ENCODE measurements at places on chromosomes 13 and 19.

DNA sequence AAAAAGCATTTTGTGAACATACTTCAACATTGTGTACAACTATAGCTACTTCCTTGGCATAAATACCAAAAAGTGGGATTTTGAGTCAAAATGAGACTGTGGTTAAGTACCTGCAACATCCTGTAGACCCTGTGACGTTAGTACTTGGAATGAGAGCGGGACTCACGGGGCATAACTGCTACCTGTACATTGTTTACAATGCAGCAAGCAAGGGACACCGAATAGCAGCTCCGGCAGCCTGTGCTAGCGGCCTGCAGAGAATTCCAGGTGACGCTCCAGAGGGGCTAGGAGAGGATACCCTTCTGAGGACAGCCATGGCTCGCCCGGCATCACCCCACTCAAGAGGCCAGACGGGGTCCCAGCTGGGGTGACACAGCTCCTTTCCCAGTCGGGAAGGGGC, 824 bp upstream of the ZNF331 start:
- peak; percentile 62 for DNase-seq

DNA sequence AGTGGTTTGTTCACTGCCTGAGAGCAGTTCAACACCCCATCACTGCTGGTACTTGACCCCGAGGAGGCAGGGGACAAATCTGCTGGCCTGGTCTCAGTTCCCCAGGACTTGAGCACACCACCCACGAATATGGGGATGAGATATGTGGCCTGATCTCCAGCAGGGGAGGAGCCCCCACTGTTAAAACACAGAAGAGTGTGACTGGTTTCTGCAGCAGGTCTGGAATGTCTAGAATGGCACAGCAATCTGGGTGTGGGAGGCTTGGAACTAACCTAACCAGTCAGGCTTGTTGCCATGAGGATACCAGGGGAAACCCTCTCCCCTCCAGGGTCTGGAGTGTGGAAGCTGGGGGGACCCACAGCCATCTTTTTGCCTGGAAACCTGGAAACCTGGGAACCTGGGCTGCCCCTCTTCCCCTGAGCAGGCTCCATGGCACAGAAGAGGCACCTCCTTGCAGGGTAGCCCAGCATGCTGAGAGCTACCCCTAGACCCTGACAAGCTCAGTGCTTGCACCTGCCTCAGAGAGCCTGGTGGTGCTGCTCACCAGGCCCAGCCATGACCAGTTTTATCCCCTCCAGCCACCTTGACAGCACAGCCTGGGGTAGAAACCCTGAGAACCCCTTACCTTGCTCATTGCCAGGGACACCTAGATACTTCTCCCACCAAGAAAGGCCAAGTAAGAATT, 273.8 kb downstream of the LIG4 start:
- no peak for DNase-seq

DNA sequence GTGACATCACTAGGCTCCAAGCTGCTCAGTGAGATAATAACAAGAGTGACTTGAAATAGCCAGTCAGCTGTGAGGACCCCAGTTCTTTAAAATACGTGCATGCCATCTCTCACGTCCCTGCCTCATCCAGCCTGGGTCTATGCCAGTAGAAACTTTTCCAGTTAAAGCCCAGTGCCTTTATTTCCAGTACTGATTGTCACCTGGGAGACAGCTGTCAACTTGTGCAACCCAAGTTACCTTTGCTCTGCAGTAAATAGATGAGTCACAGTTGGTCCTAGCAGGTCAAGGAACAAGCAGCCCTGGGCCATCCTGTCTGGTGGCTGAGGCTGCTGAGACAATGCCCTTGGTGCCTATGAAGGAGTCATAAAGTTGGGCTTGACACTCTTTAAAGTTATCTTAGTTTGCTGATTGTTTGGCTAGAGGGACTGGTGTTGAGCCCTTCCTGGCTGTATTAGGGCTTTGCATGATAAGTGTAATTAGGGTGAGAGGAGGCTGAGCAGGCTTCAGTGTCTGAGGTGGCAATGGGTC, 228.7 kb downstream of the LACC1 start:
- no peak for DNase-seq

DNA sequence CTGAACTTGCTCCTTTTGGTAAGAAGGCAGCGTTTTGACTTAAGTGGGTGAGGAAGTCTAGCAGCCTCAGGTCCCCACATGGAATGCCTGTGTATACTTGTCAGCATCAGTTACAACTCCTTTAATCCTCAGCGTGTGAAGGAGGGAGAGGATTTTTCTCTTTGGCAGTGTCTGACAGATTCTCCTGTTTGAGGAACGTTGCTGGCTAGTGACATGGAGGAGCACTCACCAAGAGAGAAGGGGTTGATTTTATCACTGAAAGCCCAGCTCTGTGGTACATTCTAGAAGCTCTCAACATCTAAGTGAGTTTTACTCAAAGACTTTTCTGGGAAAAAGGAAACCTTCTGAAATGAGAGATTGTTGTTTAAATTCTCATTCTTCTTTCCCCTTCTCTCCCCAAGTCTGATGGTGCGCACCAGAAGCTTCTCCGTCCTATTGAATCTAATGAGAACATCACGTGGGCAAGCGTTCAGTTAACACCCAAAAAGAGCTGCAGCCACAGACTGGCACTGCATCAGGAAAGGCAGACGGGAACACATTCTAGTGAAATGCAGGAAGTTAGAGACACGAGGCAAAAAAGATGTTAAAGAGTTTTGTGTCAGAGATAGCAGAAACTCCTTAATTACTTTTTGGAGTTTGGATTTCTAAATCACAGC, 58.2 kb downstream of the GJA3 start:
- no peak for DNase-seq

DNA sequence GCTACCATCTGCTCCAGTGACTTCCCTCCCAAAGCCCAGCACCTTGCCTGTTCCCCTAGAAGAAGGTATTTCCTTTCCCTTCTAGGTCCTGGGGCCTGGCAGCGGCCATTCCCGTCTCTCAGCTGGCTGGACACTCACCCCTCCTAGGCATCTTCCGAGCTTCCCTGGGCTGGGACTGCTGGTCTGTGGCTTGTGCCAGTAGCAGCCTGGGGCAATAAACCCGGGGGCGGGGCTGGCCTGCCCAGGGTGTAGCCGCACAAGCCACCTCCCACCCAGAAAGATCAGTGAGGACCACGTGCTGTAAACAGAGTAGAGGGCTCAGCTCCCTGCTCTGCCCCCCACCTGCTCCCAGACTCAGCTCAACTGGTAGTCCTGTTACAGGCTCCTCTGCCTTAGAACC, 15.0 kb downstream of the LIPE start:
- no peak for DNase-seq

GRCh38 chr13:106173891-106174610, 361.4 kb downstream of the EFNB2 start:
- no peak for DNase-seq

DNA sequence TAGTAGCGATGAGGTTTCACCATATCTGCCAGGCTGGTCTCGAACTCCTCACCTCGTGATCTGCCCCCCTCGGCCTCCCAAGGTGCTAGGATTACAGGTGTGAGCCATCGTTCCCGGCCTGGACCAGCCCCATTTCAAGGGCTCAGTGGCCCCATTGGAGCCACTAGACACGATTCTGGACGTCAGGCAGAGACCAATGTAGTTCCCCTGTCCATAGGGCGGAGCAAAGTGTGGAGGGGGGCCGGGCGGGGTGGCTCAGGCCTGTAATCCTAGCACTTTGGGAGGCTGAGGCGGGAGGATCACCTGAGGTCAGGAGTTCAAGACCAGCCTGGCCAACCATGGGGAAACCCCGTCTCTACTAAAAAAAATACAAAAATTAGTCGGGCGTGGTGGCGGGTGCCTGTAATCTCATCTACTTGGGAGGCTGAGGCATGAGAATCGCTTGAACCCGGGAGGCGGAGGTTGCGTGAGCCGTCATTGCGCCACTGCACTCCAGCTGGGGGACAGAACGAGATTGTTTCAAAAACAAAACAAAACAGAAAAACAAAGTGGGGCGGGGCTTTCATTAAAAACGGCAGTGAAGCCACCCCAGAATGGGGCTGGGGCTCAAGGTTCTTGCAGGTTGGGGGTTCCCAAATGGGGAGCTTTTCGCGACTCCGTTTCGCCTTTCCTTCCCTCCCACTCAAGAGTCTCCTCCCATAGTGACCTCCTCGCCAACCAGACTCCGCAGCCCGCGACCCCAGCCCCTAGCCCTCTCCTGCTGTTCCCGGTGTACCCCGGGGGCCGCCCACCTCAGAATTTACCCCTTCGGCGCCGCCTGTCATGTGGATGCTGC, 758 bp upstream of the TECR start:
- no peak for DNase-seq

DNA sequence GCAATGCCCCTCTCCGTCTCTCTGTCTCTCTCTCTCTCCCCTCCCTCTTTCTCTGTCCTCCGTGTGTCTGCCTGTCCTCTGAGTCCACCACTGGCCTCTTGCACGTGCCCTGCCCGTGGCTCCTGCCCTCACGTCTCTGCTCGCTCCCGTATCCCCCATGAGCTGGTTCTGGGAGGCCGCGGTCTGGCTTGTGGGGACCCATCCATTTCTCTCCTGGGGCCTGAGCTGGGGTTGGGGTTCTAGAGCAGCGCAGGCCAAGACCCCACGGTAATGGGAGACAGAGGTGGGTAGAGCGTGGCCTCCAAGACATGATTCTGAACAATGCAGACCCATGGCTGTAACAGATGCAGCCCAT, 19.0 kb downstream of the C2CD4C start:
- DNase-seq, result no peak

GRCh38 chr13:41502673-41503072, 45.3 kb downstream of the RGCC start:
- peak; percentile 30 for DNase-seq

- peak; percentile 59 for DNase-seq
These were observed 6.9 kb downstream of the RAB8A start for GRCh38 chr19:16118489-16119033.

- no peak for DNase-seq
These were observed 31.2 kb downstream of the ZNF536 start for GRCh38 chr19:30403203-30403985.

DNA sequence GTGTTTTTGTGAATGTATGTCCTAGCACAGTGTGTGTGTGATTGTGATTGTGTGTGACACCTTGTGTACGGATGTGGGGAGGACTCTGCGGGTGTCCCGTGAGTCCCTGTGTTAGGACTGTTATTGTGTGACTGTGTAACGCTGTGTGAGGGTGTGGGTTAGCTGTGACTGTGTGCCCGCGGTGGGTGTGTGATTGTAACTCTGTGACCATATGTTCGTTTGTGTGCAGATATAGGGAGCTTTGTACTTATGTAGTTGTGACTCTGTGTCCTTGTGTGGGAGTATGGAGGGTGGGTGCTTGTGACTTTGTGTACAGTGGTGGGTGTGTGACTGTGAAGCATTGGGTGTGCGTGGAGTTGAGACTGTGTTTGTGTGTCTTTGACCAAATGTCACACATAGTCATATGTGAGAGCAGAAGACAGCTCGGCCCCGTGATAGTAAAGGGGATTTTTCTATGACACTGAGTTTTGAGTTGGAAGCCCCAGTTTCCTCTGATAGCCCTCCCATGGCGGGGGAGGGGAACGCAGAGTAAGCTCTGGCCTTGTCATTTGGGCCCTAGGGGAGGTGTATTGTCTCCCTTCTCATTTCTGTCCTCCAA, 949 bp upstream of the ZNF260 start:
- no peak for DNase-seq

GRCh38 chr13:34431827-34432581, 510.1 kb upstream of the NBEA start:
- DNase-seq, result no peak

GRCh38 chr13:46797501-46798237, 708 bp upstream of the ESD start:
- no peak for DNase-seq

- no peak for DNase-seq
These were observed 59.5 kb downstream of the KLF12 start for GRCh38 chr13:74074723-74075122.

- no peak for DNase-seq
These were observed 43.8 kb downstream of the DNM2 start for GRCh38 chr19:10761443-10762250.

DNA sequence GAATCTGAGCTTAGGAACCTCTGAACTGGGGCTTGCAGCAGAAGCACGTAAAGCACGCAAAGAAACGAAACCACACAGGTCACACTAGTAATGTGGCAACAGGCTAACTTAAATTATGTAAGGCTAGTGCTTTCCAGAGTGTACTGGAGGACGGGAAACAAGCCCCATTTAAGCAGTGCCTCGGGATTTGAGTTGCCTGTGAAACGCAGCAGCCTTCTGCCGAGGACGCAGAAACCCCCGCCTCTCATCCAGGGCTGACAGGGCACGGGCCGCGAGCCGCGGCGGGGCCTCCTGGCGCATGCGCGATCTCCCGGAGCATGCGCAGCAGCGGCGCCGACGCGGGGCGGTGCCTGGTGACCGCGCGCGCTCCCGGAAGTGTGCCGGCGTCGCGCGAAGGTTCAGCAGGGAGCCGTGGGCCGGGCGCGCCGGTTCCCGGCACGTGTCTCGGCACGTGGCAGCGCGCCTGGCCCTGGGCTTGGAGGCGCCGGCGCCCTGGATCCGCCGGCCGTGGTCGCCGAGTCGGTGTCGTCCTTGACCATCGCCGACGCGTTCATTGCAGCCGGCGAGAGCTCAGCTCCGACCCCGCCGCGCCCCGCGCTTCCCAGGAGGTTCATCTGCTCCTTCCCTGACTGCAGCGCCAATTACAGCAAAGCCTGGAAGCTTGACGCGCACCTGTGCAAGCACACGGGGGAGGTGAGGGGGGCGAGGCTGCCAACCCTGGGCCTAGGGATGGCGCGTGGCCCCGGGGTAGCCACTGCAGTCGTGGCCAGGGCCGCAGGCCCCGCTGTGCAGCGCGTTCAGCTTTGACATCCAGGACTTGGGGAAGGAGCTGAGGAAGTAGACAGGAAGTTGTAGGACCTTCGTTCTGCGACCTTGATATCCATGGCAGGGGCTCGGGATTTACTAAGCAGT, at the start of gene GTF3A:
Gene GTF3A (plus strand): TSS at position 374 of the 912 bp plus-strand sequence.
- peak; percentile 81 for DNase-seq

- no peak for DNase-seq
These were observed 94.6 kb downstream of the CCNA1 start for GRCh38 chr13:36526897-36527296.

- DNase-seq, result no peak
These were observed 692 bp downstream of the CYP4F2 start for GRCh38 chr19:15897026-15897737.

- DNase-seq, result no peak
These were observed 12.6 kb upstream of the ZNF414 start for GRCh38 chr19:8526345-8527091.

DNA sequence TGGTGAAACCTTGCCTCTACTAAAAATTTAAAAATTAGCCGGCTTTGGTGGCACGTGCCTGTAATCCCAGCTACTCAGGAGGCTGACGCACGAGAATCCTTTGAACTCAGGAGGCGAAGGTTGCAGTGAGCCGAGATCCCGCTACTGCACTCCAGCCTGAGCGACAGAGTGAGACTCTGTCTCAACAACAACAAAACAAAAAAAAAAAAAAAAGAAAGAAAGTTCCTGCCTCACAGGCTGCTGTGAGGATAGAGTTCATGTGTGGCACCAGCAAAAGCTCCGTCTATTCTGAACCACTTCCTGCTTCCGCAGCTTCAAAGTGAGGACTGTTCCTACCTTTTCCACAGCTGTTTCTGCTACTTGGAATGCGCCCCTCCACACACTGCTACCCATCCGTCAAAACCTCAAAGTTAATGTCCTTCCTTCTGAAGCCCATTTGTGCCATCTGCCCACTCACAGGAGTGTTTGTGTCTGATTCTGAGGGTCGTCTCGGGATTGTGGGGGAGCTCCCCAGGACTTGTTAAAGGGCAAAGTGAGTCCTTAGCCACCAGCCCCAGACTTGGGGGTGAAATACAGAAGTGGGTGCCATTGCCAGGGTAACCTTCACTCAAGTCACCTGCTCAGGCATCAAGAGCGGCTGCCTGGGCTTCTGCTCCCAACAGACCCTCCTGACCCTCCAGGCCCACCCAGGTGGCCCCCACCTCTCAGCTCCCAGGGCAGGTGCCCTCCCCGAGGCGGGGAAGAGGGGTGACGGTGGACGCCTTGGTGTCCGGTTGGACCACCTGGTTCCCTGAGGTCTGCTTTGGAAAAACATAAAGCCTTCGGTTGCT, 2.9 kb downstream of the MFSD12 start:
- peak; percentile 67 for DNase-seq
